IMR-90 (cell line): ENCODE measurements at places on chromosomes 2 and 18. TPM values are rescaled to one million over a fixed set of nuclear protein-coding genes. Genes with fewer than 3 reads are reported as not detected.

- DNase-seq = no peak
Observed at GRCh38 chr2:151189125-151189524, 72.5 kb downstream of the RBM43 start.

- peak; percentile 69 for DNase-seq
Observed at GRCh38 chr2:26846334-26847306, 1.3 kb upstream of the DPYSL5 start.

DNA sequence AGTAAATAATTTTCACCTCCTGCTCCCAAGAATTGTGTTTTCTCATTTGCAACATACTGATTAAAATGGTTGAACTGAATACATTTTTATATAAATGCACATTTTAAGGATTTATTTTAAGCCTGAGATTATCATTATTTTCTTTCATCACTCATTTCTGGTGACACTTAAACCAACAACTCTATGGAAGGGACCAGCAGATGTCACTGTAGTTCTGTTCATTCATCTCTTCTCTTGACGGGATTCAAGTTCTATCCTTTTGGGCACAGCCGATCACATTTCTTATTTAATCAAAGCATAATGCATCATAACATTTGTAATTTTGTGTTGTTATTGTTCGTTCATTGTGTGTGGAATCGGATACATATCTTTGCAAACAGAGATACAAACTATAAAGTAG, 417.9 kb downstream of the HRH4 start:
- DNase-seq = peak; percentile 64

DNA sequence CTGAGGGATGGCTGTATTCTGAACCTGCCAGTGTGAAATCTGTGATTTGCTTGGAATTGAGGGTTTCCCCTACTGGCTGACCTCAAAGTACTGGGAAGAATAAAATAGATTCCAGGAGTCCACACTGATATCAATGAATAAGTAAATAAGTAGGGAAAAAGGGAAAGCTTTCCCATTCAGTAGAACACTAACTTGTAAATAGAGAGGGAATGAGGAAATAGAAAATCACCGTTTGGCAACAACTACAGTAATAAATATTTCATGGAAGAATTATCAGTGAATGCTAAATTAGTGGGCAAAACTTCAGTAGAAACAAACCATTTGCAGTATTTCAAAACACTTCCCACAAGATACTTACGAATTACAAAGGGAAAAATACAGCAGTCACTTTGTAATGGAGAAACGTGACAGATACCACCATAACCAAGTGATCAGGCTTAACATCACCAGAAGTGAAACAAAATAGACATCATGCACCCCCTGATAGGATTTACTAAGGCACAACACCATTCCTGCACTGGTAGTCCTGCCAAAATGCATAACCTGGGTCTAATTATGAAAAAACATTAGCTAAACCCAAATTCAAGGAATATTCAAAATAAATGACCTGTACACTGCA, 88.5 kb downstream of the ICA1L start:
- no peak for DNase-seq

GRCh38 chr2:190579915-190580846, 45.7 kb upstream of the NEMP2 start:
- no peak for DNase-seq

- DNase-seq = no peak
Observed at GRCh38 chr2:138306626-138307025, 194.9 kb upstream of the SPOPL start.

GRCh38 chr2:42957861-42958301, 165.5 kb upstream of the HAAO start:
- DNase-seq = no peak

- no peak for DNase-seq
Observed at GRCh38 chr2:23285091-23285800, 99.7 kb upstream of the KLHL29 start.

The TNFAIP6 gene
- 2.2 and 2.9 TPM in 2 replicates for total RNA-seq

The DOCK10 gene
- 63.6 and 75.3 TPM in 2 replicates for total RNA-seq

The ANKRD12 gene
- 12.9 and 31.7 TPM in 2 replicates for total RNA-seq

The ELOA2 gene
- not detected in 2 replicates for total RNA-seq
